ENCODE measurements at places on chromosomes 1 and 21.
A peak's percentile ranks its signal among the peaks of the same experiment; 100 is the strongest.

DNA sequence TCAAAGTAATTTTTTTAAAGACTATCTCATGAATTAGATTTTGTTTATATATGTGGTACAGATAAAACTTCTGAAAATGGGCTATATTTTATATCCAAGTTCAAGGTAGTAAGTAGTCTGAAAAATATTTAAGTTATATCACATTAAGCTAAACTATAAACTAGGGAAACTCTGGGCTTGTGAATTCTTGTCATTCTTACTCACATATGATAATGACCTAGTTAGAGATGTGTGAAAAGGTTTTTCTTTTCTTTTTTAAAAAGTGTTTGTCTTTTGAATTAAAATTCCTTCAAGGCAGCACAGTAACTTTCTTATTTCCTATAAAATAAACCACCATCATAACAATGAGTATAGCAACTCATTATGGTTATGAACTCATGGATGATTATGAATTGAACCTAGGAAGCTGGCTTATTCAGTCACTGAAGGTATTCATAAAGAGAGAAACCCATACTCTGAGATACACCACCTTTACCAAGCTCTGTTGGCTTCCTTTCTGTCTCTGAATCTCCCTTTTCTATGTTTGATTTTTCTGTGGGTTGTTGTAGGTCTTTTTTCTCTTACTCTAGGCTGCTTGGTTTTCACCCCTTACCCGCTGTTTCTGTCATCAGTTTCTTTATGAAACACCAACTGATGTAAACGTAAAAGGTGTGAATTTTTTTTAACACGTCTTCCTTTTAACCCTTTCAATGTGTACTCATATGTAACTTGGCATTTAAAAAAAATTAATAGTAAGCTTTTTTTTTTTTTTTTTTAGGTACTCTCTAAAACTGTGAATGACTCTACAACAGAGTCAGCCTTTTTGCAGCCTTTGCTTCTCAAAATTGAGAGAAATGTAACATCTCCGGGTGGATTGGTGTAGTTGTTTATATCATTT lies 25.2 kb downstream of the IL12RB2 start:
- no peak for DNase-seq

GRCh38 chr1:180946541-180947498 lies 34.1 kb downstream of the KIAA1614 start:
- no peak for DNase-seq

DNA sequence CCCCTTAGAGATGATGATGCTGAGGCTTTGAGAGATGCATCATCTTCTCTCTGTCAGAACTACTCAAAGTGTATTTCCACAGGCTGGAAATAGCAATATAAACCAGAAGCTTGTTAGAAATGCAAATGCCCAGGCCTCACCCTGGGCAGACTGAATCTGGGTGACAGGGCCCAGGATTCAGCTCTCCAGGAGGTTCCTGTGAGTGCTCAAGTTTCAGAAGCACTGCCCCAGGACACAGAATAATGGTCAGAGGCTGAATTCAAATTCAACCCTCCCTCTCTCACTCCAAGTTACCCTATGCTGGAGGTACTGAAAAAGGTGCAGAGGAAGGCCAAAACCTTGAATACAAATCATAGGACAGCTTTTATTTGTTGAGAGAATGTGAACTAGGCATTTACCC lies 98.5 kb upstream of the NGF start:
- no peak for DNase-seq

DNA sequence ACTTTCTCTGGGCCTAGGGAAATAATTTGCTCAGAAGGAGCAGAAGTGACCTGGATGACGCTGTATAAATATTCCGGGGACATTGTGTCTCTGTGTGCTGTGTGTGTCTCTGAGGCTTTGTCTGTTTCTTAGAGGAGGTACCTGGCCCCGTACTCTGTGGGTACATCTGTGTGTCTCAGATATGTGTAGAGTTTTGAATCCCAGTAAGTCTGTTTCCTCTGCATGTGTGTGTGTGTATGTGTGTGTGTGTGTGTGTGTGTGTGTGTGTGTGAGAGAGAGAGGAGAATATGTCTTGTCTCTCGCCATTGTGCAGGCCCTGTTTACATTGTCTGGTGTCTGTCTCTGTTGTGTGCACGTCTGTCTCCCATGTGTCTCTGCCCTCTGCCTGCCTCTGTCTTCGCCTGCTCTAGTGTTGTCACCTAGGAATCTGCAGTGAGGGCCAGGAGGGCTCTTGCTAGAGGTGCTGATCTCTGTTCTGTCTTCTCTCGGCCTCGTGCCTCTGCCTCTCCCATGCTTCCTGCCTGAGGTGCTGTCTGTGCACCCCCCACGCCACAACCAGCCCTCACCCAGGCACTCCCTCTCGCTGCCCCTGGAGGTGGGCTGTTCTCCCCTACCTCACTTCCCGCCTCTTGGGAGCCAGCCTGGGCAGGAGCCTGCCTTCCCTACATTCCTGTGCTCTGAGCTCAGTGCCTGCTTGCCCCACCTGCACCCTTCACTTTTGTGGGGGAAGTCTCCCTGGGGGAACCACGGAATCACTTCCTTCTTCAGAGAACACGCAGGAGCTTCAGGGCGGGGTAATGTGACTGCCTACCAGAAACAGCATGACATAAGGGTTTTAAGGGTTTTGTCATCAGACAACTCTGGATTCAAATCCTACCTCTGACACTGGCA lies 5.9 kb downstream of the MAP7D1 start:
- no peak for DNase-seq

DNA sequence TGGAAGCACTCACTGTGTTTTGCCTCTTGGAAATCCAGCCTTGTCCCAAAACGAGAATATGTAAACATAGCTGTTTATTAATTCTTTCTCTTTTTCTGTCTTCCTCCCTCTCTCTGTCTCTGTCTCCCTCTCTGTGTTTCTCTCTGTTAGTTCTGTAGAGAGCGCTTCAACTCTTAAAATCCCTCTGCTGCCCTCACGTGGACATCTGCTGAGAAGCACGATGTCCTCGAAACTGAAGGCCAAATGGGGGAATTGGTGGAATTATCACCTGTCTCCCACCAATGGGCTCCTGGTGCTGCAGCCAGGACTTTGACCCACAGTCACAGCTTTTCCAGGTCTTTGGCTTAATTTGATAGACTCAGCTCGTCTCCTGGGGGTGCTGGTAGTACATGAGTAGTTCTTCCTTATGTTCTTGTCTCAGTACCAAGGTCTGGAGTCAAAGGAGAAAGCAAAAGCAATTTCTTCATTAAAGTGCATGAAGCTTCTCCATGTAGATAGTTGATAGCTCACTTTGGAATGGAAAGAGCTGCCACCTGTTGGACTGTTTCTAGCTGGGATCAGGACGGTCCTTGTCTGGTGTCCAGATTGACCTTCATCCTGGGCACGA lies 5.5 kb upstream of the GBP6 start:
- peak; percentile 76 for DNase-seq

Data from SK-MEL-5 (cell line).